PC-9 (cell line): ENCODE measurements at places on chromosomes 4 and X.

GRCh38 chr4:41472081-41472480, 65.9 kb upstream of the LIMCH1 start:
- DNase-seq = no peak
- H3K4me1 ChIP-seq = peaks cover 26% of the 10 kb centered on the region
- H3K27me3 ChIP-seq = no peaks in the 10 kb centered on the region
- H3K27ac ChIP-seq = no peak overlapping the region
- no peak overlapping the region for H3K4me3 ChIP-seq

- H3K27ac ChIP-seq = no peak overlapping the region
- no peaks in the 10 kb centered on the region for H3K36me3 ChIP-seq
- no peaks in the 10 kb centered on the region for H3K27me3 ChIP-seq
- H3K4me3 ChIP-seq = no peak overlapping the region
- no peaks in the 10 kb centered on the region for H3K4me1 ChIP-seq
Observed at GRCh38 chrX:130893356-130894085, 9.5 kb downstream of the ENOX2 start.

- peaks cover 13% of the 10 kb centered on the region; the same call in 1 of the 2 replicates for H3K4me1 ChIP-seq
- H3K36me3 ChIP-seq = no peaks in the 10 kb centered on the region
- H3K27ac ChIP-seq = no peak overlapping the region
- H3K4me3 ChIP-seq = no peak overlapping the region
Observed at GRCh38 chrX:132576939-132577338, 88.1 kb upstream of the MBNL3 start.

- H3K27me3 ChIP-seq = no peaks in the 10 kb centered on the region
- H3K27ac ChIP-seq = no peak overlapping the region
- H3K4me1 ChIP-seq = no peaks in the 10 kb centered on the region
- no peak for DNase-seq
Observed at GRCh38 chr4:113628711-113629110, 132.8 kb downstream of the CAMK2D start.

DNA sequence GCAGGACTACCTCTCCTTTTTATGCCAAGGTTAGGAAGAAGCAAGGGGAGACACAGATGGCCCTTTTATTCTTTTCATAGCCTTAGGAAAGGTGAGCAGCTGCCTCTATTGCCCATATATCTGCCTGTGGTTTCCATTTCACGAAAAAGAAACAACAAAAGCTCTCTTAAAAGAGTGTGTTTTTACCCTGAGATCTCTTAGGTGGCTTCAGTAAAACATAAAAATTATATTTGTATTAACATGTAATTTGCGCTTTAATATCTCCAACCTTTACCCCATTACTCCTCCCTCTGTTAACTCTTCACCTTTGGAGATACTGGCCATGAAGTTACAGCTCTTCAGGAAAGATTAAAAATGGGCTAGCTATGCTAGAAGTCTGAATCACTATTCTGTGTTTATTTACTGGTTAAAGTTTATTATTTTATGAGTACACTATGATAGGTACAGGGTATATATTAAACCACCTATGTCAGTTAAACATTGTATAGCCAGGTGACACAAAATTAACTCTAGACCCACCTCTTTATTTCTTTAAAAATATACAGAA, 15.0 kb upstream of the SULT1B1 start:
- DNase-seq = no peak
- no peaks in the 10 kb centered on the region for H3K4me1 ChIP-seq
- H3K4me3 ChIP-seq = no peak overlapping the region
- H3K27ac ChIP-seq = no peak overlapping the region
- no peaks in the 10 kb centered on the region for H3K36me3 ChIP-seq

DNA sequence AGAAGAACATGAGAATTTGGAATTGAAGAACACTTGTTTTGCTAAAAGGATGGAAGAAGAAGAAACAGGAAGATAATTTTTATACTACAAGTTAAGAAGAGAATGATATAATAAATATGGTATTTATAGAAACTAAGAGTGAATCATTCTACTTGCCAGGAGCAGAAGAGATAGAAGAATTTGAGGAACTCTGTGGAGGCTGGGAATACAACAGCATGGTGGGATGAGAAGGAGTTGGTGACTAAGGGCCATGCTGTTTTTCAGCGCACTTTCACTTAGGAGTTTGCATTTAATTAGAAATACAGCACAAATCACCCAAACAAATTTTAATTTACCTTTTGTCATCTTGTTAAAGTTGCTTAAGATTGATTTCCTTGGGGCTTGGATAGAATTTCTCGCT, 20.5 kb downstream of the HADH start:
- H3K4me3 ChIP-seq = no peak overlapping the region
- no peaks in the 10 kb centered on the region for H3K27me3 ChIP-seq
- no peak overlapping the region for H3K27ac ChIP-seq
- H3K36me3 ChIP-seq = no peaks in the 10 kb centered on the region
- DNase-seq = no peak

- DNase-seq = no peak
- H3K4me1 ChIP-seq = no peaks in the 10 kb centered on the region
- no peaks in the 10 kb centered on the region for H3K36me3 ChIP-seq
- H3K4me3 ChIP-seq = no peak overlapping the region
- no peak overlapping the region for H3K27ac ChIP-seq
- no peaks in the 10 kb centered on the region for H3K27me3 ChIP-seq
Observed at GRCh38 chr4:19005211-19005610, 983.7 kb upstream of the LCORL start.

GRCh38 chr4:20532871-20533870, 167.1 kb upstream of the PACRGL start:
- no peak overlapping the region for H3K4me3 ChIP-seq
- no peaks in the 10 kb centered on the region for H3K4me1 ChIP-seq
- peak; percentile 3 for DNase-seq

GRCh38 chr4:13178621-13179020, 305.5 kb downstream of the RAB28 start:
- H3K27me3 ChIP-seq = no peaks in the 10 kb centered on the region
- DNase-seq = no peak
- H3K36me3 ChIP-seq = no peaks in the 10 kb centered on the region
- H3K27ac ChIP-seq = no peak overlapping the region
